ENCODE measurements at places on chromosomes 13 and 19.
A peak's percentile ranks its signal among the peaks of the same experiment; 100 is the strongest.

- DNase-seq: no peak
These were observed 83.9 kb downstream of the ING1 start for GRCh38 chr13:110797230-110797877.

DNA sequence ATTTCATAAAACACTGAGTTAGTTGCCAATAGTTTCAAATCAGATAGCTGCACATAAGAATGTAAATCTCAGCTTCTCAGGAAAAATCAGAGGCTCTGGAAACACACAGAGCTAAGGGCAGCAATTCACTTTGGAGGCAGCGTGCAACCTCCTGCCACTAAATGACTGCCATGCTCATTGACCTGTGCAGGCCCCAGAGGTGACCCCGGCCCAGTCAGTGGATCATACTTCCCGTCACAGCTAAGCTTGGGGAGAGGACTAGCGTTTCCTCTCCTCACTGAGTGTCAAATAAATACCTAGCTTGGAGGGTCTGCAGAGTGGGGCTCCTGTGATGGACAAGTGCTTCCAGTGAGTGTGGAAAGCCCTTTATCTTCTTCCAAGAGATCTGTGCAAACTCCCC is 67.2 kb downstream of the UQCRFS1 start:
- no peak for DNase-seq

- DNase-seq: no peak
These were observed 15.5 kb downstream of the KASH5 start for GRCh38 chr19:49403404-49404187.

- DNase-seq: no peak
These were observed 50.7 kb upstream of the USP29 start for GRCh38 chr19:57068921-57069697.

- DNase-seq: no peak
These were observed 2.7 kb upstream of the ZIC2 start for GRCh38 chr13:99978799-99979452.

GRCh38 chr19:34804115-34804514 is 31.1 kb upstream of the ZNF599 start:
- DNase-seq: no peak

- no peak for DNase-seq
These were observed 66.8 kb downstream of the SOX1 start for GRCh38 chr13:112133499-112134390.

GRCh38 chr13:99630269-99630898 is 129.1 kb downstream of the TM9SF2 start:
- DNase-seq: no peak

DNA sequence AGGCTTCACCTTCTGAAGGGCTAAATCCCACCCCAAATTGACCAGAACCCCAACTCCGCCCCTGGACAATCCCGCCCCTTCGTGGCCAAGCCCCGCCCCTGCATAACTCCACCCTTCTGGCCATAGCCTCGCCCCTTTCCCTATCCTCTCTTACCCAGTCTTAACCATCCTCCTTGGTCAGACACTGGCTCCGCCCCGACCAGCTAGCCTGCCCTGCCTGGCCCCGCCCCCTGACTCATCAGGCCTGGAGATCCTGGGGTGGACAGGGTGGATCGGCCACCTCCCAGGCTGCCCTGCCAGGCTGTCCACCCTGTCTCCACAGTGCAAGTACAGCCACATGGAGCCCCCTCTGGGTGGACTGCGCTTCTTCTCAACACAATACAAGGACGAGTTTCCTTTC is 8.0 kb upstream of the ZNF358 start:
- peak; percentile 46 for DNase-seq

DNA sequence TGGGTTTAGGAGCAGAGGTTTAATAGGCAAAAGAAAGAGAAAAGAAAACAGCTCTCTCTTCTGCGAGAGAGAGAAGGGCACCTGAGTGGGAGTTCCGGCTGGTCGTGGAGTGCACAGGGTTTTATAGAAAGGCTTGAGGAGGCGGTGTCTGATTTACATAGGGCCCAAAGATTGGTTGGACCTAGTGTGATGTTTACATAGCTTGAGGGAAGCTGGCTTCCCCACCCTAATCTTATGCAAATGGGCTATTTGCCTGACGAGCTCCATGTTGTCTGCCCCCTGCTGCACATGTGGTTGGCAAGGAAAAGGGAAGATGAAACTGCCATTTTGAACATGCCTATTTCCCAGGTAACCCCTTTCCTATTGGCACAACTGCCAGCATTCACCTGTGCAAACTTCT is 21.5 kb upstream of the MEDAG start:
- DNase-seq: no peak

- DNase-seq: no peak
These were observed 819.2 kb downstream of the LIG4 start for GRCh38 chr13:107395927-107396662.

DNA sequence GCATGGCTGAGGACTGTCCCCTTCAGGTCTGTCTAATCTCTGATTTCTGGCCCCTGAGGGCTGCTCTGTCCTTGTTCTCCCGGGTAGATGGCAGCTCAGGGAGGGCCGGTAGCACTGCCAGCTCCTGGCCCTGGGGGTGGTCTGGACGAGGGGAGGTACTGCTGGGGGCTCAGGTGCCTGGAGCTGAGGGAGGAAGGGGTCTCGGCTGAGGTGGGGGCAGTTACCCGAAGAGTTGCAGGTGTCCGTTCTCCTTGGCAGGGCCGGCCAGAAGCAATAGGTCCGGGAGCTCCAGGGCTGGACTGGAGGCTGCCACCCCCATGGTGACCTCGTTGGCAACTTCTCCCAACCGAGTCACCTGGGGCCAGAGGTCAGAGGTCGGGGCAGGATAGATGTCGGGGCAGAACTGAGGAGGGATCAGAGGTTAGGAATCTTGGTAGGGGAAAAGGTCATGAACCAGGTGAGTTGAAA is 1.2 kb upstream of the EMC10 start:
- no peak for DNase-seq

- no peak for DNase-seq
These were observed 338.3 kb downstream of the POU4F1 start for GRCh38 chr13:78265098-78265497.

DNA sequence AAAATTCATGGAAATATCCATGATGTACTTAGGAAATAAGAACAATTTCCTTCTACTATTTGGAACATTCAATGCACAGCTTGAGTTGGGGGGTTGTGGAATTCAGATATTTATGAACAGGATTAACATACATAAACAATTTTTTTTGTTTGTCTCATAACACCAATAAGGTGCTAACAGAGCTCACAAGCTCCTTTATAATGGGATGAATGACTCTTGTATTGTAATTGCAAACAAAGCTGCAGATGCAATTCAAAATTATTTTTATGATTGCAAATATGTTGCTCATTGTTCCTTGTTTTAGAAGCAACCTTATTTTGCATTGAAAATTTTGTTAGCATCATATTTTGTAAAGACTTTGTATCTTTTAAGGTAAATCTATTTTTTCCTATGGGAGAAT is 265.7 kb downstream of the PCDH17 start:
- no peak for DNase-seq

DNA sequence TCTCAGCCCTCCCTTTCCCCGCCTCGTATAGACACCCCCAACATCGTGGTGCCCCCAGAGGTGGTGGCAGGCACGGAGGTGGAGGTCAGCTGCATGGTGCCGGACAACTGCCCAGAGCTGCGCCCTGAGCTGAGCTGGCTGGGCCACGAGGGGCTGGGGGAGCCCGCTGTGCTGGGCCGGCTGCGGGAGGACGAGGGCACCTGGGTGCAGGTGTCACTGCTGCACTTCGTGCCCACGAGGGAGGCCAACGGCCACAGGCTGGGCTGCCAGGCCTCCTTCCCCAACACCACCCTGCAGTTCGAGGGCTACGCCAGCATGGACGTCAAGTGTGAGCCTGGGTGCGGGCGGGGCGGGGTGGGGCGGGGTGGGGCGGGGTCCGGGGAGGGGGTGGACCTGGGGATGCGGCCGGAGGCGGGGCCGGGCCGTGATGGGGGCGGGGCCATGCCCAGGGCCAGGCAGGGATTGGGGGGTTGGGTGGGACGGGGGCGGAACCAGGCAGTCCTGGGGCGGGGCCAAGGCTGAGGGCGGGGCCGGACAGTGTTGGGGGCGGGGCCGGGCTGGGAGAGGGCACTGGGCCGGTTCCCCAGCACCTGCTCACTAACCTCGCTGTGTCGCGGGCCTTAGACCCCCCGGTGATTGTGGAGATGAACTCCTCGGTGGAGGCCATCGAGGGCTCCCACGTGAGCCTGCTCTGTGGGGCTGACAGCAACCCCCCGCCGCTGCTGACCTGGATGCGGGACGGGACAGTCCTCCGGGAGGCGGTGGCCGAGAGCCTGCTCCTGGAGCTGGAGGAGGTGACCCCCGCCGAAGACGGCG is 7.8 kb downstream of the MAG start:
- no peak for DNase-seq

- DNase-seq: no peak
These were observed 62.8 kb downstream of the FGF9 start for GRCh38 chr13:21733475-21734263.

GRCh38 chr13:71252184-71252704 is 614.8 kb downstream of the DACH1 start:
- DNase-seq: no peak

- no peak for DNase-seq
These were observed 170.8 kb downstream of the NUFIP1 start for GRCh38 chr13:44818428-44818827.

GRCh38 chr13:95492044-95492801 is 60.3 kb upstream of the CLDN10 start:
- DNase-seq: no peak

DNA sequence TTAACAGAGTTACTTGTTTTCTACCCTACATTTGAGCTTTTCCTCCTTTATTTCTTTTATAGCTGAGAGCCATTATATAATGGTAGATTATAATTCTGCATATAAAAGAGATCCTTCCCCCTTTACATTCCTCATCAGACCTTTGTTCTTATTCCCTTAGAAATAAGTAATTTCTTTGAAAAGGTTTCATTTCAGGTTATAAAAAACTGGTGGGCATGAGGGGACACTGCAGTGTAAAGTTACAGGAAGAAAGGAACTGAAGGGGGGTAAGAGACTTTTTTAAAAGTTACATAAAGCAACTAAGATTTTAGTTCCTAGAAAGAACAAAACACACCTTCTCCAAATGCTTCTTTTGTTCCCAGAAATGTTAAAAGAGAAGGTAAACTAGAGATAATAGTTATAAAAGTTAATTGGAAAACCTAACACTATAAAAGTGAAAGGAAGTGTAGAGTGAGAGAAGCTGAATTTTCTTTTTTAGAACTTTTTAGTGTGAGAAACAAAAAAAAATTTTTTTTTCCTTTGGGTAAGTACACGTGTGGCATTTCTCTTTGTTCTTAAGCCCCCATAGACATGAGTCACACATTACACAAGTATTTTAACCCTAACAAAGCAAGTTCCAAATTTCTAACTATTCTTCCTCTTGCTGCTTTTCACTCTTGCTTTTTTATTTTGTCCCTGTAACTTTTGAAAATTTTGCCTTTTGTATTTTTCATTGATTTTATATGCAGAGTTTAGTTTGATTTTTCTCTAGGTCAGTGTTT is 106.4 kb upstream of the MLNR start:
- no peak for DNase-seq

DNA sequence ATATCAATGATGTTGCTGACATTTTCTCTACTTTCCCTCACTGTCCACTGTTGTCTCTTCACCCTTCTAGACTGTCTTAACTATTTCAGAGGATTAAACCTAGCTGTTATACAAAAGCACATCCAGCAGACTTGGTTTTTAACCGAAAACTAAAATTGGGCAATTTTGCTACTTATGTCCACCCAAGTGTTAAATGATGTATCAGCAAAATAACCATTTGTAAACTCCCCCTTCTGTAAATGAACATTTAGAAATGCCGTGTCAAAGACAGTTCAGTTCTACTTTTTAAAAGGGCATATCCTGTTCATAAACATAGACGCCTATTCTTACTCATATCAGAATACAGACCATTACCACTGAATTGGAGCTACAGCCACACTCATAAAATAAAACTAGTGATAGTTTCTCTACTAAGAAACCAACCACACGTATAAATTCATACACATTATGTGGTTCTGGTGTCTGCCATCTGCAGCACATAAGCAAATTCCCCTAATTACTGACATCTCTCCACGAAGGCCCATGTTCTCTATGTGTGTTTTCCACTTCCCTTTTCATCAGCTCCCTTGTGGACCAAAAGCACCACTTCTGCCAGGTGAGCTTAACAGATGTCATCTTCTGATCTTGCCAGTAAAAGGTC is 1091.8 kb downstream of the PCDH9 start:
- DNase-seq: no peak

DNA sequence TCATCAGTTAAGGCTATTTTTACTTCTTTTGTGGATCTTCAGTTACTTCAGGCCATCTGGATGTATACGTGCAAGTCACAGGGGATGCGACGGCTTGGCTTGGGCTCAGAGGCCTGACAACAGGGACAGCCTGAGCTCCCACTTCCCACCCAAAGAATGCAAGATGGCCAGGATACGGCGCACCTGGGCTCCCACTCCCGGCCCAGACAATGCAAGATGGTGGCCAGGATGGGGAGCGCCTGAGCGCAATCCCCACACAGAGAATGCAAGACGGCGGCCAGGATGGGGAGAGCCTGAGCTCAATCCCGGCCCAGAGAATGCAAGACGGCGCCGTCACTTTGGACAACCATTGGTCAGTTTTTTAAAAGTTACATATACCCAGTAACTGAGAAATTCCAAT is 25.3 kb upstream of the MIER2 start:
- DNase-seq: no peak

GRCh38 chr13:109684824-109685202 is 101.6 kb downstream of the IRS2 start:
- no peak for DNase-seq

DNA sequence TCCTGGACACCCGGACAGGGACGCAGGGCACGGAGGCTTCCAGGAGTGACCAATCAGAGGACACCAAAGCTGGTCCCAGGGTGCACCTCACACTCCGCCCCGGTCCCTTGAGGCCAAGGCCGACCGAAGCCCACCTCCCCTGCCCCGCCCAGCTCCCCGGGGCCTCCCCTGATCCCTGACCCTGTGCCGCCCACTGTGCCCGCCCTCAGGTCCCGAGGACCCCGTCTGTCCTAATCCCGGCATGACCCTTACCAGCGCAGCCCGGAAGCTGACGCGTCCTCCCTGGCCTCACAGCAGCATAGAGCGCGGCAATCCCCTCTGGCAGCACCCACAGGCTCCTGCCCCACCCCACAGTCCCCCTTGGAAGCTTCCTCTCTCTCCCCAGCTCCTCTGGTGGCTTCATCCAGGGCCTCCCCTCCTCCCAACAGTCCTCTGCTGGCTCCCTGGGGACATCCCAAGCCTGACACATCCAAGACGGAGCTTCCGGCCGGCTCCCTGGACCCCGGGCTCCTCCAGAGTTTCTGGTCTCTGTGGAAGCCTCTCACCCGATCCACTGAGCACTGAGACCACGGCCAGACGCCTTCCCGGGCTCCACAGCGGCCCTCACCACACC is 7.4 kb upstream of the CDC34 start:
- no peak for DNase-seq

Measured in activated T-cell treated with anti-CD3 and anti-CD28 coated beads, Interleukin-2, amount 50 U/mL, for 72 hours (primary cell).